ENCODE measurements at places on chromosomes 6 and 20.

- DNase-seq, result no peak
These were observed 217.9 kb downstream of the SOX4 start for GRCh38 chr6:21811484-21811883.

GRCh38 chr6:84278321-84278998 is 51.0 kb upstream of the CEP162 start:
- DNase-seq, result no peak

- no peak for DNase-seq
These were observed 17.4 kb downstream of the EZR start for GRCh38 chr6:158801655-158802294.

DNA sequence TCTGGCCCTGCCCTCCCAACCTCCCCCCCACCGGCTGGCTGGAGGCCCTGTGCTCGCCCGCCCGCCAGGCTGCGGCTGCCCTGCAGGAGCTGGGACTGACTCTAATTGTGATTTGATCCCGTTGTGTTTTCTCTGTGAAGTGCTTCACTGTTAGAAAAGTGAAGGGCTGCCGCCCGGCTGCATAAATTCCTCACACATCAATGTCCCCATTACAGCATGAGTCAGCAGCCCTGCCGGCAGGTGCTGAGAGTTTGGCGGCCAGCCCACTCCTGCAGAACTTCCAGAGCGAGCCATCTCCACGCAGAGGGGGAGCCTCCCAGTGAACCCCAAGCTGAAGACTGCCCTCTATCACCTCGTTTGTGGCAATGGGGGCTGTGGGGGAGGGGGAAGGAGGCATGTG is 137.9 kb downstream of the DLL1 start:
- no peak for DNase-seq

DNA sequence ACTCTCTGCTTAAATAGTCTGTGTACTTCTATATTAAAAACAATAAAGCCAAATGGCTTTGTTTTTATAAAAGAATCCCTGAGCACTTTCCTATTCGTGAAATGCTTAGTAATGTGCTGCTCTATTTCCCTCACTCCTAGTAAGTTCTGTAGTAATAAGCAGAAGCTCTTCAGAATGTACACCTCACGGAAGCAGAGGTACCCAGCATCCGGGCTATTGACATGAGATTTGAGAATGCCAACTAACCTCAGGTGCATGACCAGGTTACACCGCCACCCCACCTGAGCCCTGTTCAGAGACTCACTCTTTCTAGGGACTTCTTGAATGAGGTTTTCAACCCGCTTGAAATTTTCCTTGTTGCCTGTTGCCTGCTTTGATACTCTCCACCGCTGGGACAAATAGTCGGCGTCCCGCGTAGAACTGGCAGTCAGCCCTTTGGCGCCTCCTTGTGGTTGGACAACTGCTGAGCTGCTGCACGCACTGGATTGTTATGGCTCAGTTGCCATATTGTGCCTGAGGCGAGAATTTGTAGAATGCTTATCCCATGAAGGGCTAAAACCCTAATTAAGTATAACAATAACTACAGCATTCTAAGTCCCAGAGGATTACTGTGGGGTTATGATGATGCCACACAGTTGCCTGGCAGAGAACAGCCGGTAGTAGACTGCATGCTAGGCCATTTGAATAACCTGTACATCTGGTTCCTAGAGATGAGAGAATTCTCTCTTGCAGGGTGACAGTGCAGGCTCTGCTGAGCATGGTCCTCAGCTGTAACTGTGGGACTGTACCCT is 95.4 kb downstream of the KHDC1L start:
- peak; percentile 43 for DNase-seq

Measured in effector memory CD4-positive, alpha-beta T cell (primary cell).